ENCODE measurements at places on chromosomes 2 and 18.
A peak's percentile ranks its signal among the peaks of the same experiment; 100 is the strongest.

- no peak for DNase-seq
These were observed 51.4 kb upstream of the SPAG16 start for GRCh38 chr2:213232649-213233437.

DNA sequence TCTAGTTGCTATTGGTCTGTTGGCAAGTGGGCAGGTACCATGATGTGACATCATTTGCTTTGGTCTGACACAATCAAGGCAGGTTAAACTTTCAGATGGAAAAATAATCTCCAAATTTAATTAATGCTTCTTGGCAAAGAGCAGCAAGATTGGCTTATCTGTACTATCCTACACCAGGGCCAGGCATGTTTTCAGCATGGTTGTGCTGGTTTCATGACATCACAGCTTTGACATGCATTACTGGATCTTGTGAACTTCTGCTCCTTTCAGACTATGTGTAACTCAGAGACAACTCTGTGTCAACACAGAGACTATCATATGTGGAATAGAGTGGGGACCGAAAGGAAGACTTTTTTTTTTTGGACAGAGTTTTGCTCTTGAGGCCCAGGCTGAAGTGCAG is 520.5 kb downstream of the TDRD15 start:
- no peak for DNase-seq

- peak; percentile 30 for DNase-seq
These were observed 18.9 kb downstream of the TWIST2 start for GRCh38 chr2:238866656-238867277.

- no peak for DNase-seq
These were observed 109.0 kb downstream of the LAMA3 start for GRCh38 chr18:23798249-23798648.

DNA sequence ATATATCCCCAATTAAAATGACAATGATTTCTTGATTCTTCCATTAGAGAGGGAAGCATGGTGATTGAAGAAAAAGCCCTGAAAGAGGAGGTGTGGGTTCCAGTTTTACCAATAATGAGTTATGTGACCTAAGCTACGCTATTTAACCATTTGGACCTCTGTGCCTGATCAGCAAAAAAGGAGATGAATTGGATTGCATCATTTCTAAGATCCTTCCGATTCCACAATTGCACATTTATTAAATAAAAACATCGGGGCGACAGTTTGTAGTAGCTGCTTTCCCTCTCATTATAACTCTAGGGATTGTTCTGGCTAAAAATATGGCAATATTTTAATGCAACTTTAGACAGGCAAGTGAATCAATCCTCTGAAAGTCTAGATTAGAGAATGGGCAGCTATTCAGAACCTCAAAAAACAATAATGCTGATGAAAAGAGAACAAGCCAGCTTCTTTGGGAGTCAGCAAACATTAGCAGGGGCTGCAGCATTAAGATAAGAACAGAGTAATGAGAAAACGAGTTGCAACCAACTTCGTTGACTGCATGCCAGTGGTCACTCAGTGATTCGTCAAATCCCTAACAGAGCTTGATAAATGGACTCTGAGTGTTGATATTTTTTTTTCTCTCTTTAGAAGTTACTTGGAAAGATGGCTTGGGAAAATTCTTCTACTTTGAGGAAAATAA is 301.2 kb downstream of the AGPS start:
- DNase-seq = no peak

DNA sequence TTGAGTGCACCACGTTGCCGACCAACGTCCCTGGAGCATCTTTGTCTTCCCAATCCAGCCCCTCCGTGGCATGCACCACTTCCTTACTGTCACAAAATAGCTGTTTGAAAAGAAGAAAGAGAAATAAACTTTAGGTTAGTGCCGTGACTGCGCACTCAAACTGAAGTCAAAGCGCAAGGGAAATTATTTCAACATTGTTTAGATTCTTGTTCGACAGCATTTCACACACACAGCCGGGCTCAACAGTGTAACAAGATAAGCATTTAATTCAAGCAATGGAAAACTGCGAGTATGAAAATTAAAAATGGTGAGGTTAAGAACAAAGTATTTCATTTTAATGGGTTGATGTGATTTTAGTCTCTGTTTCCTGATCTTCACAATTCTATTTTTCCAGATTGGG is 108.6 kb downstream of the NXPH2 start:
- no peak for DNase-seq

- DNase-seq = no peak
These were observed 38.8 kb downstream of the NRP2 start for GRCh38 chr2:205721057-205721449.

DNA sequence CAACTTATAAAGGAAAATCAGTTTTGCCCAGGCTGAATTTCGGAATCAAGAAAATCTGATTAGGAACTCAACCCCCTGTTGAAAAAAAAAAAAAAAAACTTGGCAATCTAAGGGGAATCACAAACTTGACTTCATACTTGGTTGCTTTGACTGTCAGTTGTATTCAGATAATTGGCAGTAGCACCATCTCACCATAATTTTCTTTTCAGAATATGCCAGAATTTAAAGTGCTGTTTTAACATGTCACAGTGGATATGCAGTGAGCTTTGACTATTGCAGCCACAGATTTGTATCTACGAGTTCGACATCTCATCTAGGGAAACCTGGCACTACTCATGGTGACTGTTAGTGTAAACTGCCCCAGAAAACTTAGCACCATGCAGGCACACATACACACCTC is 761.4 kb upstream of the KLHL29 start:
- DNase-seq = no peak
